ENCODE measurements at places on chromosomes 16 and 17.

DNA sequence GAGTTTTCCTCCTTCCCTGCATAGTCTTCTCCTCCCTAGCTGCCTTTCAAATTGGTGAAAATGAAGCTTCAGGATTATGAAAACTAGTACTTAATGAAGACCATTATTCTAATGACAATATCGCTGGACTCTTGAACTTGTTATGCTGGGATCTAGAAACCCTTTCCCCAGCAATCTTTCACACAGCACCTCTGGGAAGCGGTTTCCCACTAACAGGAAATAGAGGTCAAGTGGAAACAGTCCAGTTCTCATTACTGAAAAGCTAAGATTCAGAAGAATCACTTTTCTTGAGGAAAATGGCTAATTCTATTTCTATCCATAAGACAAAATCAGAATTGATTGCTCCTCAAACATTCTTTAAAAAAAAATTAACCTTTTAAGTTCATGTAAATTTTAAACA, 2.0 kb upstream of the VEZF1 start:
- DNase-seq = no peak

- DNase-seq = no peak
Measured at GRCh38 chr16:29765167-29766032, 12.7 kb upstream of the ZG16 start.

GRCh38 chr16:4288148-4288921, 15.5 kb upstream of the TFAP4 start:
- peak; percentile 77 for DNase-seq

- DNase-seq = no peak
Measured at GRCh38 chr17:8941520-8941919, 24.0 kb downstream of the PIK3R5 start.

DNA sequence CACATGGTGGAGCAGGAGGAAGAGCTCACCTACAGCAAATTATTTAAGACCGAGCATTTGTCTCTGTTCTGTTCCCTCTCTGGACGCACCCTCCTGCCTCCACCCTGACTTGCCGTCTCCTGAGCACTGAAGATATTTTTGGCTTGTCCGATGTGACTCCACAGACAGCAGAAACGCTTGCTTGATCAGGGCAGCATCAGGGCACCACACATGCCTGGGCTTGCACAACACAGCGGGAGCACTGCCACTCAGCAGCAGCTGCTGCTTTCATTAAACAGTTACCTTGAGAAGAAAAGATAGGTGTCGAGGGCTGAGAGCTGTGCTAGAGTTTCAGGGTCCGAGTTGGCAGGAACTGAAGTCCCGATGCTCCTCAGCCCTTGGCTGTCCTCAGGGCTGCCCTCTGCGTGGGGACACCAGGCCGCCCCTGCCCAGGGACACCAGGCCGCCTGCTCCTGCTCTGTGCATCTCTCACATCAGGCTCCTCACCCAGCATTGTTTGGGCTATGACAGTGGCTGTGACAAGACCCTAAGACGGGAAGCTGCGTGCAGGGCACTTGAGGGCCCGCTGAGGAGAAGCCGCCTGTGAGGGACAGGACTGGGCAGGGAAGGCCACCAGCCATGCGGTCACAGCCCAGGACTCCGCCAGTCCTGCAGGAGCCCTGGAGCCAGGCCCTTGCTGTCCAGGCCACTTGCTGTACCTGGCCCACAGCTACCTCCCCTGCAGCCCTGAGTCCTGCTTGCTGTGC, 21.3 kb upstream of the CDH15 start:
- no peak for DNase-seq

DNA sequence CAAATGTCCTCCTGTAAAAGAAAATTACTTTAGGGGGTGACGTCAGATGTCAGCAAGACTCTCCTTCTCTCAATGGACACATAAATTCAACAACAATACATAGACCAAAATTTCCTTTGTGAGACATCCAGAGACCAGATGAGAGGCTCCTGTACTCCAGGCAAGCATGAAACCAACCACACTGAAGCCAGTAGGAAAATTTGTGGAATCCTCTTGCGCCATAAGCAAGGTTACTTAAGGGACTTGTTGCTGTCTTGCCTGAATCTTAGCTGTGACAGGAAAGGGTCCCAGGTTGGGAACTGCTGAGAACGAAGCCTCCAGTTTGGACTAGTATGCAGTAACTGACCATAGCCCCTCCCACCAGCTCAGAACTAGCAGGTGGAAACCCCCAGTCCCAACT, 56.0 kb downstream of the CEP112 start:
- DNase-seq = no peak

DNA sequence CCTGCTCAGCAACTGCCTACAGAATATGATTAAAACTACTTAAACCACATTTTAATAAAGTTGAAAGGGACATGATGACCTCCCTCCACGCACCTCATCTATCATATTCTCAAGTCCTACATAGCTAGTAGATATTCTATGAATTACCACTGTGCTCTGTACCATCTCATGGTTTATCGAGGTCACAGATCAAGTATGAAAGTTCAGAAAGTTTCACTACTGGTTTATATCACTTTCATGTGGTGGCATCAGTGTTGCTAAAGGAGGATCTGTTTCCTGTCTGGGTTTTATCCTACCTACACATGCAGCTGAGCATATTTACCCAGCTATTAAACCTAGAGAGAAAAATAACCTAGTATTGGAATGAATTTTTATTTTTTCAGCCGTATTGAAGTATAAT, 214.9 kb upstream of the MON1B start:
- no peak for DNase-seq

DNA sequence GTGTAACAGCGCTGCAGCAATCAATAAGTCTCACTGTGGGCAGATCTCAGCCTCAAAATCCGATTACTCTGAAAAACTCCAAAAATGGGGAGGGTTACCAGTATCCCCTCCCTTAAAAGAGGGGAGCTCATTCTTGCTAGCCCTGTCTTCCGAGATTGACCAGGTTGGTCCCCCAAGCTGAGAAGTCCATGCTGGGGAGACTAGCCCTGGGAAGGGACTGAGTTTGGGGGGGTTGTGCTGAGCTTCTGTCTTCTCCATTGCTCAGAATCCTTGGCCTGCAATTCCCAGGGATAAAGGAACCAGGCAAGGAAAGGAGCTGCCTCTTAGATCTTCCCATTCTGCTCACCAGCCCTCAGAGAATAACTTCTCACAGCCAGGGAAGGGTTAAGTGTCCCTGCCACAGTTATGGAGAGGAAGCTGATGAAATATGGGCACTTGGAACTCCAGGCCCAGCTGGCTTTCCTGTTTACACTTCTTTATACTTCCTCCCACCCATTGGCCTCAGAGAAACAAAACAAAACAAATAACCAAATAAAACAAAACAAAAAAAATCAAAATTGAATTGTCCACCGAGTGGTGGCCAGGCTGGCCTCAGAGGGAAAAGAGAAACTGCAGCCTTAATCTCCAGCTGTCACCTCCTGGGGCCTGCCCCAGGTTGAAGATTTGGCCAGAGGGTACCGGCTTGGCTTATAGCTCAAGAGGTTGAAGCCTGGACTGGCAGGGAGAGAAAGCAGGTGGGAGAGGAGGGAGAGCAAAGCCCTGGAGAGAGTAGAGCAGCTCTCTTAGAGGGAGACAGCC, 2.6 kb downstream of the HOXB3 start:
- DNase-seq = no peak

DNA sequence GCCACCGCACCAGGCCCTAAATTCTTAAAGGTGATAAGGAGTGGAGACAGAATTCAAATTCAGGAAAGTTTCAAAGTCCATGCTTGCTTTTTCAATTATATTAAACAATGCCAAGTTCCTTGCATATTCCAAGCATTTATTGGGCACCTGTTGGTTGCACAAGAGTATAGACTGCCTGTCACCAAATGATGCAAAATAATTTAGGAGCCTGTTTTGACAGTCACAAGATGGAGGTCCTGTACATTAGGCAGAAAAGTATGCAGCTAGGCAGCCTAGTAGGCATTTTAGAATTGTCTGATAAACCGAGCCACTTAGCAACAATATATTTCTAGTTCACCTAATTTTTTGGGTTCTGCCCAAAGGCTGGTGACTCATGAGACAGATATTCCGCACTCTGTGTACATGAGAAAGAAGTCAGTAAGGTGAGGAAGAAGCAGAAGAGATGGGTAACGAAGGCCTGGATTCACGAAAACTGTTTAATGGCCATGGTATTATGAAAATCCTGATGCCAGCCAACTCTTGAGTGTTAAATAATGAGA, 7.3 kb downstream of the ACACA start:
- DNase-seq = no peak

GRCh38 chr17:67606471-67606870, 111.3 kb upstream of the NOL11 start:
- DNase-seq = no peak

DNA sequence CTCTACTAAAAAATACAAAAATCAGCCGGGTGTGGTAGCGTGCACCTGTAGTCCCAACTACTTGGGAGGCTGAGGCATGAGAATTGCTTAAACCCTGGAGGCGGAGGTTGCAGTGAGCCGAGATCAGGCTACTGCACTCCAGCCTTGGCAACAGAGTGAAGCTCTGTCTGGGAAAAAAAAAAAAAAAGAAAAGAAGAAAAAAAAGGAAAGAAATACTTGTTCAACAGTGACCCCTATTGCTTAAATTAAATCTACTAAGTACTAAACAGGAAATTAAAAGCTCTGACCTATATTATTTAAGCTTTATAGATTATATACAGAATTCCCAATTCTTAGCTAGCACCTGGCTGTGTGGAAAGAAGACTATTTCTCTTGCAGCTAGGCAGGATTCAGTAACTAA, 48.9 kb downstream of the FBXL20 start:
- no peak for DNase-seq

- no peak for DNase-seq
Measured at GRCh38 chr17:31907342-31907962, 5.9 kb upstream of the UTP6 start.

GRCh38 chr17:7856011-7856810, 1.1 kb downstream of the NAA38 start:
- peak; percentile 11 for DNase-seq

GRCh38 chr16:80580109-80580832, 39.5 kb downstream of the DYNLRB2 start:
- no peak for DNase-seq

DNA sequence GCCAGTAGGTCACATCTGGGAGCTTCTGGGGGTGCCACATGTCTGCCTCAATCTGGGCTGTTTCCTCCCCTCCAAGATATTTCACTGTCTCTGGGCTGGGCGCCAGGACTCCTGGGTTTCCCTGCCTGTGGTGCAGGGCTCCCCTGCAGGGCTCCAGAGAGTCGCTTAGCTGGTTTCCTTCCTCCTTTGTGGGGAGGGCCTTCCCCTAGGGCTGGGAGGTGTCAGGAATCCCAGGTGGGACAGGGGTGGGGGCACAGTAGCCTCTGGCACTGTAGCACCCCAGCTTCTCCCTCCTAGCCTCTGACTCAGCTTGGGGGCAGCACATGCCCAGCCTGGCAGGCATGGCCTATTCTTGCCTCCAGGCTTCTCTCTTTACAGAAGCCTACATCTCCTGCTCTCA, 2.6 kb downstream of the RARA start:
- no peak for DNase-seq

GRCh38 chr16:4206680-4207079, 35.2 kb downstream of the SRL start:
- no peak for DNase-seq

GRCh38 chr16:17177242-17177958, 293.4 kb downstream of the XYLT1 start:
- no peak for DNase-seq

DNA sequence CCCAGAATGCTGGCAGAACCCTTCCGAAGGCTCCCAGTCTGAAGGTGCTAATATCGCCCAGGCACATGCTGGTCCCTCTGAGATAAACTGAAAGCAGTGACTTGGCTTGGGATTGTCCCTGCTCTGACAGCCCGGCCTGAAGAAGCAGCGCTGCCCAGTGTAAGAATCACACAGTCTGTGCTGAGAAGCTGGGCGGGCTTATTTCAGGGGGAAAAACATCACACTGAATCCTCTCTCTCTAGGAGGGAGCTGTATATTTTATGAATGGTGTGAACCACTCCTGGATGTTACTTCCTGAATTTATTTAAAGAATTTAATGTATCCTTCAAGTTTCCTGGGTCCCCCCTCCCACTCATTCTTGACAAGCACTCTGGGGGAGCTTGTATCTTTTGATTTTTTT, 36.3 kb downstream of the GAS7 start:
- no peak for DNase-seq

DNA sequence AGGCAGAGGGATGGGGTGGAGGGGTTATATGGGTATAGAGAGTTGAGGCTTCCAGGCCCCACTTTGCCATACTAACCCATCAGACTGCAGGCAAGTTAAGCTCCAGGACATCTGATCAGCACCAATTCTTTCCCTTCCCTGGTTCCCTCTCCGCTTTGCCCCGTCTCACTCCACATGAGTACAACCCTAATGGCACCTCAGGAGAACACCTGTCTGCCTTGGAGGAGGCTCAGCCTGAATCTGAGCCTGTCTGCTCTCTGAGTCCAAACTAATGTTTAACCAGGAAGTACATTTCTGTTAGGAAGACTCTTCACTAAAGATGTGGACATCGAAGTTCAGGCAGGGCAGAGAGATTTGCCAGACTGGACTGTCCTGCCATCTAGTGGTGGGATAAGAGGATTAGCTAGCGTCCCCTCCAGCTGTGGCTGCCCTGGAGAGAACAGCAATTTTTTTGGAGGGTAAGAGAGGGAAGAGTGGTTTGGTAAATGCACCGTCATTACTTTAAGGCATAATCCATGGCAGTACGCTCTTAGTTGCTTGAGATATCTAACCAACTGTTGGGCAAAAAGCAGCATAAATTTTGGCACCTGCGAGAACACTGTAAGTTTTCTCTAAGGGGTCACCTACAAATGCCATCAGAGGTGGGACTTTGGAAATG, 29.2 kb upstream of the LRRC75A start:
- DNase-seq = peak; percentile 85

DNA sequence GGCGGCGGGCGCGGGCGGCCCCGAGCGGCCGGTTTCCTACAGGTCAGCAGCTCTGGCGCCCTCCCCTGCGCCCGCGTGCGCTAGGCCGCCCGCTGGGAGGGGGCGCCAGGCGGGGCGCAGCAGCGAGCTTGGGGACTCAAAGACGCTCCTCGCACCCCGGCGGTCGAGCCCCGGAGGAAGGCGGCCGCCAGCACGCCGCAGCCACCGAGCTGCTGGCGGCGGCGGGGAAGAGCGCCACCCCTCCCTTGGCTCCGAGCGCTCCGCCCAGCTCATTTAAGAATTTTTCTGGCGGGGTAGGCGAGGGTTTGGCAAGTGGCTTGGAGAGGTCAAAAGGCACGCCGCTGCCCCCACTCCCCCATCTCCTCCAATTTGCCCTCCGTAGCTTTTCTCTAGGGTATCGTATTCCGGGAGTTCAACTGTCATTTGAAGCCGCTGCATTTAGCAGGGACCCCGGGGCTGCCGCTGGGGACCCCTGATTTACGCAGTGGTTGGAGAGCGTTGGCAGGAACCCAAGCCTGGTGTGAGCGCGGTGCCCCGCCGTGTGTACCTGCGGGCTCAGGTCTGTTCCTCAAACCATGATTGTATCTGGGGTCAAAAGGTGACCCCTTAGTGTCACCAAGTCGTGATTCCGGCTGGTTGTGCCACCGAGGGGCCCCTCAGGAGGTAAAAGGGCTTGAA, 59.5 kb upstream of the GSE1 start:
- DNase-seq = peak; percentile 51

- no peak for DNase-seq
Measured at GRCh38 chr16:72552654-72553053, 380.7 kb upstream of the PMFBP1 start.
